Cardiac muscle cell (in vitro differentiated cells and primary cell): ENCODE measurements at places on chromosomes 6 and 20. TPM values are rescaled to one million over a fixed set of nuclear protein-coding genes. Genes with fewer than 3 reads are reported as not detected.

SLC22A16 gene
- polyA plus RNA-seq: not detected in 2 replicates

PHACTR2 gene
- polyA plus RNA-seq: 47.3 and 48.8 TPM in 2 replicates

GJA1 gene
- polyA plus RNA-seq: 2.6 and 3.3 TPM in 2 replicates

ZC3H12D gene
- polyA plus RNA-seq: 0.29 and 0.72 TPM in 2 replicates

PPIL1 gene
- polyA plus RNA-seq: 76.5 and 133 TPM in 2 replicates

DOK5 gene
- polyA plus RNA-seq: 1.6 and 5.9 TPM in 2 replicates

KHDRBS2 gene
- 1.3 and 3.7 TPM in 2 replicates for polyA plus RNA-seq

RBCK1 gene
- polyA plus RNA-seq: 51.5 and 75.9 TPM in 2 replicates

MUCL3 gene
- polyA plus RNA-seq: 0.12 TPM in 1 of 2 replicates, not detected in the other

VGLL2 gene
- not detected in 2 replicates for polyA plus RNA-seq
